ENCODE measurements at places on chromosomes 13 and 19. TPM values are rescaled to one million over a fixed set of nuclear protein-coding genes. Genes with fewer than 3 reads are reported as not detected.

DNA sequence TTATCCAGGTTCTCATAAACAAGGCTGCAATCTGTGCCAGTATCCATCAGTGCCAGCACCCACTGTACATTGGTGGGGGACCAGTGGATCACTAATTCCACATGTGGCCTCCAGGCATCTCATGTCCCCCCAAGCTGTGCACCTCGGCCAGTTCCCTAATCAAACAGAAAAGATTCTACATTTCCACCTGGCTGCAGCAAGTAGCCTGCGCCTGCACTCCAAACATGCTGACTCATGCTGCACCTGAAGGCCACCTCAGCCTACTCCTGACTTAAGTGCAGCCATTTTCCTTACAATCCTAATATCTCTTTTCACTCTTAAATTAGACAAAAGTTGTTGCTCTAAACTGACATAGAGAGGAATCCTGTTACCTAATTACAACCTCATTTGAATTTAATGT is 729.4 kb upstream of the MIR17HG start:
- no peak for DNase-seq

The ZNF112 gene
- total RNA-seq = not detected

The IFT88 gene
- total RNA-seq = 5.4 TPM

DNA sequence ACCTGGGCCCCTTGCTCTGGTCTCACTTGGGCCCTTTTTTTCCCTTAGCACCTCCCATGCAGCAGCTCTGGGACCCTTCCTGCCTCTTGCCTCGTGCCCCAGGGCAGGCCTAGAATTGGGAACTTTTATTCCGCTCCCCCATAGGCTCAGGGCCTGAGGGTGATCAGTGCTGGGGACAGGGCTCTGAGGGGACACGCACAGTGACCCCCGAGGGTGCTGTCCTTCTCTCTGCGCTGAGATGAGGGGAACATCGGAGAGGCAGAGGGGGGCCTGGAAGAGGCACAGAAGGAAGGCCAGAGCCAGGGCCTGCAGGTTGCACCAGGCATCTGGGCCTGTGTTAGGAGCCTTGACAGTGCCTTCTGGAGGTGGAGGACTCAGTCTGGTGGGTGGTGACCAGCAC is 10.8 kb downstream of the EPN1 start:
- no peak for DNase-seq

The DENND1C gene
- total RNA-seq = 100 TPM

GRCh38 chr19:8482696-8483095 is 19.7 kb downstream of the PRAM1 start:
- DNase-seq = no peak

The C1QTNF9 gene
- not detected for total RNA-seq

DNA sequence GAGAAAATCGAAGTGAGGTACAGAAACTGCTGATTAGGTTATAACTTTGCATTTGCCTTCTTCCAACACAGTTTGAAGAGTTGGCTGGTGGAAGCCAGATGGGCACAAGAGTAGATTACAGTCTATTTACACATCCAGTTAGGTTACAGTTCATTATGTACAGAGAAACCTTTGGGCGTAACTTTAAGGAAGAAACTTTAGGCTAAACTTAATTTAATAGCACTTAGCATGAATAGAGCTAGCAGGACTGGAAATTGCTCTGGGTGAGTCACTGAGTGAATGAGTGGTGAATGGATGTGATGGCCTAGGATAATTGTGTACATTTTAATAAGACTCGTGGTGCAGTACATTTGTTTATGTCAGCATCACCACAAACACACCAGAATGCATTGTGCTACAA is 62.9 kb upstream of the KLHL1 start:
- no peak for DNase-seq

GRCh38 chr19:45901912-45902650 is at the start of gene MYPOP:
Gene MYPOP, minus strand, starts transcription at chr19:45902613. Its CDS starts 840 bp downstream, at chr19:45901773.
- no peak for DNase-seq

The ADGRL1 gene
- total RNA-seq = 4.3 TPM

DNA sequence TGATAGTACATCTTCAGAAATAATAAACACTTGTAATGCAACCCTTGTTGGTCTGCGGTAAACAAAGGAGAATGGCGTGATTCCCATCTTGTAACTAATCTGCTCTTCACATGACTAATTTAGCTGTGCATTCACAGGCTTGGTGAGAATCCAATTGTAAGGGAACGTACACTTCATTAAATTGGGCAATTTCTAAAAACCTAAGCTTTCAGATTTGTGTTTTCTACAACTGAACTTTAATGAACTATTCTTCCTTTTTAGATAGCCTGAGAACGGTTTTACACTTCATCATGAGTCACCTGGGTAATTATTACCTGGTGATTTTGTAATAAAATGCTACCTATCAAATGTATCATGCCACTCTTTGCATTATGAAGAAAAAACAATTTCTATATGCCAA is 306.9 kb downstream of the KLF5 start:
- no peak for DNase-seq

The MBD3L3 gene
- not detected for total RNA-seq

The WDR87 gene
- not detected for total RNA-seq

The SIGLEC9 gene
- total RNA-seq = not detected

The RFPL4A gene
- not detected for total RNA-seq

- DNase-seq = no peak
Observed at GRCh38 chr19:54439174-54439851, 9.7 kb upstream of the LENG8 start.

DNA sequence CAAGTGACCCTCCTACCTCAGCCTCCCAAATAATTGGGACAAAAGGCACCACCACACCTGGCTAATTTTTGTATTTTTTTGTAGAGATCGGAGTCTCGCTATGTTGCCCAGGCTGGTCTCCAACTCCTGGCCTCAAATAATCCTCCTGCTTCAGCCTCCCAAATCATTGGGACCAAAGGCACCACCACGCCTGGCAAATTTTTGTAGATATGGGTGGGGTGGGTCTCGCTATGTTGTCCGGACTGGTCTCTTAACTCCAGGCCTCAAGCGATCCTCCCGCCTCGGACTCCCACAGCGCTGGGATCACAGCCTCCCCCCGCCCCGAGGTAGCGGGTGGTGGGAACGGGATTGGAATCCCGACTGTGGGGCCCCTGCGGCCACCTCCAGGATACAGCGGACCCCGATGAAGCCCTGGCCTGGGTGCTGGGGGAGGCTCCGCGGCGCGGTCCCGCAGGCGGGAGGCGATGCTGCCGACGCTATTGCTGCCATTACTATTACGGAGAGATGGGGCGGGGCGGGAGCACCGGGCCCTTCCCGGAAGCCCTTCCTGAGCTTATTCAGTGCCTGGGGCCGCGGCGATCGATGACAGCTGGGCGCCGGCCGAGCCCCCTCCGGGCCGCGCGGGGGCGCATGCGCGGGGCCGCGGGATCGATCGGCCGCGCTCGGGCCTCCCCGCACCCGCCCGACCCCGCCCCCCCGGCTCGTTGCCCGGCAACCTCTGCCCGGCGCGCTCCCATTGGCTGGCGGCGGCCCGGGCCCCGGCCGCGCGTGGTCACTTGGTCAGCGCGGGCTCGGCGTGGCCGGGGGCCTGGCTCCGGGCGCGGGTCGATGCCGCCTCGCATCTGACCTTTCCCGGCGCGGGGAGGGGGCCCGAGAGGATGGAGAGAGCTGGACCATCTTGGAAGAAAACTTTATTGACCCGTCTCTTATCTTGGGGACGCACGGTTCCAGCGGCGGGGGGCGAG is 27.9 kb upstream of the ONECUT3 start:
- peak; percentile 57 for DNase-seq

The GRK1 gene
- total RNA-seq = not detected

The EDNRB gene
- not detected for total RNA-seq

- DNase-seq = no peak
Observed at GRCh38 chr13:31015199-31015598, 82.7 kb downstream of the TEX26 start.

- DNase-seq = no peak
Observed at GRCh38 chr13:65966991-65967451, 1263.1 kb downstream of the PCDH9 start.

DNA sequence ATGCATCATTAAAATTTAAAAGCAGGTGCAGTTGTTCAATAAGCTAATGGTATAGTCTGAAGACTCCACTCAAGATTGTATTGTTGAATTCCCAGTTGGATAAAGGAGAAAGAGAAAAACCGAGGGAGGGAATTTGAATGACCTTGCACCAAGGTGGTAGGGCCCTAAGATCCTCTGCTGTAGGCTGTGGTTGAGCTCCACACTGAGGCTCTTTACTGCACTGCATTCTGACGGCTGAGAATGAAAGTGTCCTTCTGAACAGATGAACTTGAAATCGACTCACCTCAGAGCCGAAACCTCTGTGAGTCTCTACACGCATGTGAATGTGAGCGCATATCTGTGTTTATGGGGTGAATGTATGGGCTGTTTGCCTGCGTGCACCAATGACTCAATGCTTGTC is 388.9 kb upstream of the DACH1 start:
- DNase-seq = no peak

GRCh38 chr19:16328824-16329482 is 4.3 kb downstream of the KLF2 start:
- peak; percentile 72 for DNase-seq

- DNase-seq = no peak
Observed at GRCh38 chr19:5287066-5287465, 53.5 kb downstream of the PTPRS start.

DNA sequence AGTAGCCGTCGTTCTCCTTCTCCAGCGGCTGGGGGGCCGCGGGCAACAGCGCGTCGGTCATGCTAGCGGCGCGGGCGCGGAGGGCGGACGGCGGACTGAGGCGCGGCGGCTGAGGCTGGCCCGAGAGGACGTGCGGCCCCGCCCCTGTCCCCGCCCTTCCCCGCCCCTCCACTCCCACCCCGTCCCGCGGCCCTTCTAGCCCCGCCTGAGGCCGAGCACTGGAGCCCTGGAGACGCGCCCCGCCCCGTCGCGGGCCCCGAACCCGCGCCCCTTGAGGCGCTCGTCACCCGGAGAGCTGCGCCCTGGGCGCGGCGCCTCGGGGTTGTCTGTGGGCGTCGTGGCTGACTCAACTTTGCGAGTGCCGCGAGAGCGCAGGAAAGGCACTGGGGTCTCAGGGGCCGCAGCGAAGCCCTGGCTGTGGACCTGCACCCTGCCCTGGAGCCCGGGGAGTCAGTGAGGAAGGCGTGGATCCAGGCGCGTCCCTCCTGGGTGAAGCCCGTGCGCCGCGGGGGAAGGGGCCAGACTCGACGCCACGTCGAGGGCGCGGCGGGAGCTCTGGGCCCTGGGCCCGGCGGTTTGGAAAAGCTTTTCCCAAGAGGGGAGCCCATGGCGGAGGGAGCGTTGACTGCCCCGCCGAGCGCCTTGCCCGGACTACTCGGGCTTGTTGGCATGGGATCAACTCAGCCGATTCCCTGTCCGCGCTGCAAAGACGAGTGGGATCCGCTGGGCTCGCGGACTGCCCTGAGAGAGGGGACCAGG is at the start of gene RHPN2:
Gene RHPN2 (minus strand): TSS at position 97 of the 759 bp plus-strand sequence. CDS start 36 bp downstream, at position 61.
- peak; percentile 65 for DNase-seq

Data from activated CD8-positive, alpha-beta memory T cell treated with anti-CD3 and anti-CD28 coated beads, Interleukin-2, amount 10 ng/mL, durations not matched to agents 7 days and 5 days (primary cell).